Hematopoietic multipotent progenitor cell treated with erythropoietin and hydrocortisone succinate and interleukin-3 and kit ligand, for 15 days (in vitro differentiated cells): ENCODE measurements at places on chromosomes 2 and 18.

DNA sequence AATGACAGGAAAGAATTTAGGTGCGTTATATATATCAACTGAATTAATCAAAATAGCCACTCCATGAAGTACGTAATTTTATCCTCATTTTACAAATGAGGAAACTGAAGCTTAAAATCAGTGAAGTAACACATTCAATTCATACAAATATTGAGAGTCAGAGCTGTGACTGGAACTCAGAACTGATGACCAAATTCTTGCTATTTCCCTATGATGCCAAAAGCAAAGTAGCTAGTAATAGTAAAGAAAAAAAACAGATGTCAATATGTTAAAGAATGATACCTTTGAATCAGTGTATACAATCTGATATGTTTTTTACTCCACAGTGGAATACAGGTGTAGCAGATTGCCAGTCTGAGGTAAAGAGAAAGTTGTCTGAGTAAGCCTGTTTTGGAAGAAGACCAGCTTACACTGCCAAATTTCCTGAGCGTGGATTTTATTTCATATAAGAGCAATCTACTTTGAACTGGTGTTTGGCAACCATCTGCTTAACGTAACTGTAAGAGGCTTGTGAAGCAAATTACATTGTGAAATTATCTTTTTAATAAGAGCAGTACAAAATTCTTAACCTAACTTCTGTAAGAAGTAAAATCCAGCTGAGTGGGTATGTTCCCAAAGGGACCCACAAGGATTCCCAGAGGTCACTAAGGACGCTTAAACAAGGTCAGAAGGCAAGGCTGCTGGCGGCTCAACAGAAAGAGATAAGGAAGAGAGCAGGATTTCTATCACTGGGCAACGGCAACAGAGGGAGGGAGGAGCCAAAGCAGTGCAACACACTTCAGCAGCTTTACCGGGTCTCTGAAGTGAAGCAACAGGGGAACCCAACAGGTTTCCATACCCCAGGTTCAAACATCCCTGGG is 85.6 kb downstream of the IKZF2 start:
- DNase-seq = no peak

DNA sequence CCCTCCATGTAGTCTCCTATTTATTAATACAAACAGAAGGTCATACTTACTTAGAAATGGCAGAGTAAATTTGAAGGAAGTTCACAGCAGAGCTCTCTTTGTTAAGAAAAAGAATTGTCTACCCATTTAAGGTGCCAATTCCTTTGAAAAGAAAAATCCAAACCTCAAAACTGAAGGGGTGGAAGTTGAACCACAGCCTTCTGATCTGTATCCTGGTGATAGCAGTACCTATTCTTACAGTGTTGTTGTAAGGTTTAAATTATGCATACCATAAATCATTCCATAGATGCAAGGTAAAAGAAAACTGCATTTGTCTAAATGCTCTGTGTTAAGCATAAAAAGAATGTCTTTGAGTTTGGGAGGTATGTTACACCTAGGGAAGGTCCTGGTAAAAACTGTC is 47.6 kb downstream of the COBLL1 start:
- no peak for DNase-seq

GRCh38 chr2:62663920-62664795 is 41.4 kb upstream of the EHBP1 start:
- no peak for DNase-seq

DNA sequence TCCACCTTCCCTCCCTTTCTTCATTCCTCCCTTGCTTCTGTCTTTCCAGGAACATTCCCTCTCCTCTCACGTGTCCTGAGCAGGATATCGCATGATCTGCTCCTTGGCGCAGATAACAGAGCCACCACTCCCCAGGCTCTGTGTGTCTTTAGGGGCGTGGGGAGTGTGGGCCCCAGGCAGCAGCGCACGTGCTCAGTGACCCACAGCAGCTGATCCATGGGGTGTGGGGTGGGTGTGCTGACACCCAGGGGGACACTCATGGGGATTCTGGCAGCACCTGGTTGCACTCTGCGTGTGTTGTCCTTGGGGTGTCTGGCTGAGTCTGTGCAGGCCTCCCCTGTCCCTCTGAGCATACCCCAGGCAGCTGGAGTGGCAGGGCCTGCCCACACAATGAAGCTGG is 9.9 kb upstream of the FOSL2 start:
- no peak for DNase-seq

GRCh38 chr18:28494151-28494550 is 317.2 kb upstream of the CDH2 start:
- DNase-seq = no peak

GRCh38 chr2:118046634-118047210 is 32.9 kb upstream of the CCDC93 start:
- peak; percentile 15 for DNase-seq

GRCh38 chr2:194559964-194560363 is 1097.1 kb upstream of the SLC39A10 start:
- DNase-seq = no peak

GRCh38 chr2:100237163-100237562 is 85.1 kb downstream of the LONRF2 start:
- no peak for DNase-seq

GRCh38 chr2:145015561-145015960 is 495.6 kb upstream of the ZEB2 start:
- DNase-seq = no peak

- DNase-seq = no peak
Measured at GRCh38 chr2:194591192-194591591, 1065.8 kb upstream of the SLC39A10 start.

GRCh38 chr18:54423831-54424230 is 66.1 kb downstream of the C18orf54 start:
- no peak for DNase-seq

DNA sequence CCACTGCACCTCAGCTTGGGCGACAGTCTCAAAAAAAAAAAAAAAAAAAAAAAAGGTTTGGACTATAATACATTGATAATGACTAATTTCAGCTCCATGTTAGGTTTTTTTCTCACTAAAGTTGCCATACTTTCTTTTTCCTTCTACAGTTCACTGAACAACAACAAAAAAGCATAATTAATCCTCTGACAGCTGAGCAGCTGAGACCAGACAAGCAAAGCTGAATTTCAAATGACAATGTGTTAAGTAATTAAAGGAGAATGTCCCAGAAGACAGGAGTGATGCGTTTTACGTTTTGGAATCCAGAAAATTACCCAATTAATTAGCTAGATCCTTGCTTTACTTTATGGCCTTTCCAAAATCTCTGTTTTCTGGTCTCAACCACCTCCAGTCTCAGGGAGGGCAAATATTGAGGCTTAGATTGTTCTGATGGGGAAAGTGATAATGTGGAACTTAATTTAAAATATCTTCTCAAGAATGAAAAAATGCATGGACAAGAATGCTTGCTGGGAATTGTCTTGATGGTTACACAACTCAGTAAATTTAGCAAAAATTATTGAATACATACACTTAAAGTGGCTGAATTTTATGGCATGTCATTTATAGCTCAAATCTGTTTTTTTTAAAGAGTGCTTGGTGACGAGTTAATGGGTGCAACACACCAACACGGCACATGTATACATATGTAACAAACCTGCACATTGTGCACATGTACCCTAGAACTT is 17.4 kb upstream of the RMDN2 start:
- no peak for DNase-seq

GRCh38 chr2:38508311-38509039 is 94.3 kb downstream of the HNRNPLL start:
- DNase-seq = peak; percentile 84

GRCh38 chr2:158009399-158009798 is 92.3 kb upstream of the UPP2 start:
- no peak for DNase-seq

GRCh38 chr2:48534781-48535180 is 4.8 kb downstream of the STON1 start:
- DNase-seq = no peak

GRCh38 chr2:131493199-131493968 is 1.2 kb upstream of the MZT2A start:
- DNase-seq = peak; percentile 3

GRCh38 chr2:75846683-75847190 is 136.0 kb upstream of the GCFC2 start:
- no peak for DNase-seq

GRCh38 chr2:129460299-129461198 is 518.9 kb upstream of the RAB6C start:
- DNase-seq = no peak

- DNase-seq = no peak
Measured at GRCh38 chr2:149098701-149099100, 60.2 kb downstream of the LYPD6B start.

GRCh38 chr2:197296835-197297234 is 13.7 kb downstream of the ANKRD44 start:
- DNase-seq = no peak

DNA sequence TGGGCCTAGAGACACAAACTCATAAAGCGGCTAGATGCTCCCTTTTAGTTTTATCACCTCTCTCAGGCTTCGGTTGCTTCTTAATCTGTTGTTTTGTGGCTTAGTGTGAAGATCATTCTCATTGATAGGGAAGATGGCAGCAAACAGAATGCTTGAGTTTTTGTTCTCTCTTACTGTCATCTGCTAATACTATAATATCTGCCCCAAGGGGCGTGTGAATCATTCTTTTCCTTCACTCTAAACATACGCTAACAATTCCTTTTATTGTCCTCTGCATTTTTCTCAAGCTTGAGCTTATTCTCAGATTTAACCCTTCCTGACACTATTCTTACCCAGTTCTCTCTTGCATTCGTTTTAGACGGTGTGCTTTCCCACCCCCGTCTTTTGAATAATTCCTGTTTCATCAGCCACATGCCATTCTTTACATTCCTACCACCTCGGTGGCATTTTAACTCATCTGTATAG is 323.9 kb upstream of the NRP2 start:
- DNase-seq = no peak

- DNase-seq = no peak
Measured at GRCh38 chr18:46767217-46767616, 10.4 kb upstream of the ST8SIA5 start.

- DNase-seq = no peak
Measured at GRCh38 chr18:26432651-26433424, 115.5 kb downstream of the KCTD1 start.

DNA sequence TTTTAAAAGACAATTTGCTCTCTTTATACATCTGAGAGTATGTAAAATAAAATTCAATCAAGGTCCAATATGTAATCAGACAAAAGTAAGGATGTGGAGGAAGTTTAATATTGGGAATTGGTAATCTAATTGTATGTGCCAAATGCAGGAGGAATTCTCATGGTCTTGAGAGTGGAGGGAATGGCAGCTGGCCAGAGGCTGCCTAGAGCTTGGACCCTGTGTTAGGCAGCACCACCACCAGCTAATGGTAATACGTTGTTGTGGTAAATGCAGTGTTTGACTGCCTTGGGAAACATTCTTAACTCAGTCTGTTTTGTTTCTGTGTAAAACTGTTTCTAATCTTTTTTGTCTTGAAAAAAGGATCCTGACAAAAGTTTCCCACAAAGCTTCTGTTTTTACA is 30.0 kb downstream of the GALNT1 start:
- DNase-seq = no peak

DNA sequence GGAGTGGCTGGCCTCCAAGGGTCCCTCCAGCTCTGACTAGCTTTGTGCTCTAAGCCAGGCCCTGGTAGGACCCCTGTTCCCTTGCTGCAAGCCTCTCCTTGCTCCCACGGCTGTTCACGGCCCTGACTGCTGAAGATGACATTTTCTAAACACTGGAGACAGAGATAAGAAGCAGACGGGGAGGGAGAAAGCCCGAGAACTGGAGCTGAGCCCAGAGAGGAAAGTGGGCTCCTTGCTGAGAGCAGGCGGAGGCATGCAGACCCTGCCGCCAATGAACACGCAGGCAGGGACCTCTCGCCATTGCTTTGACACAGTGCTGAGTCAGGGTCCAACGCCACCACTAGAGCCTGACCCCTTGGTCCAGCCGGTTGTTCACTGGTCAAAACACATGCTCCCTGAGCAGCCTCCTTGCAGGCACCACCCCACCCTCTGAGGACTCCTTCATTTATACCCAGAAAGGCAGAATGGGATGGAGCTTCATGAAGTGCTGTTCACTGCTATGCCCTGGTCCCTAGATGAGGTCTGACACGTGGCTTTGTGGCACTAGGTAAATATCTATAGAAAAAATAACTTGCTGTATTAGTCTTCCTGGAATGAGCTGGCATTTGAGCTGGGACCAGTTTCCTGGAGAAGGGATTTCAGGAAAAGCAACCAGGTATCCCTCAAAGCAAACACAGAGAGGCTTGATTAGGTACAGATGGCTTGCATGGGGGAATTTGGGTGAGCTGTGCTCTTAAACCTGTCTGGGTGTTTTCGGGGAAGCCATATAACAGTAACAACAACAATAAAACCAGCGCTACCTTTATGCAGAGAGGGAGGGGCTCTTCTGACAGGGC is 65.7 kb downstream of the MCFD2 start:
- DNase-seq = no peak

- no peak for DNase-seq
Measured at GRCh38 chr2:32732912-32733472, 105.1 kb downstream of the TTC27 start.

GRCh38 chr2:136045835-136046570 is 60.6 kb upstream of the DARS1 start:
- DNase-seq = no peak

DNA sequence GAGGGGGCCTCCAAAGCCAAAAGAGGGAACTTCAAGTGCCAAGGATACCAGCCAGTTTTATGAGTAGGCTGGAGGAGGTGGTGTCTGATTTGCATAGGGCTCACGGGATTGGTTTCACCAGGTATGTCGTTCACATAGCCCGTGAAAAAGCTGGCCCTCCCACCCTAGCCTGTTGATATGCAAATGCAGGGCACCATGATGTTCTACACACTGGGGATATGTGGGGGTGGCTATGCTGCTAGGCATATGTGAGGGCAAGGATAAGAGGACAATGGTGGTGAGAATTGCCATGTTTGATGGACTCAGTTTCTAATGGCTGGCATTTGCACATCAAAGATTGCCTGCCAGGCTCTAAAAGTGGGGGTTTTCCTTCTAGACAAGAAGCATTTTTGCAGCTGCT is 378.6 kb downstream of the DPP10 start:
- DNase-seq = no peak

- no peak for DNase-seq
Measured at GRCh38 chr2:141554810-141555209, 576.0 kb downstream of the LRP1B start.

DNA sequence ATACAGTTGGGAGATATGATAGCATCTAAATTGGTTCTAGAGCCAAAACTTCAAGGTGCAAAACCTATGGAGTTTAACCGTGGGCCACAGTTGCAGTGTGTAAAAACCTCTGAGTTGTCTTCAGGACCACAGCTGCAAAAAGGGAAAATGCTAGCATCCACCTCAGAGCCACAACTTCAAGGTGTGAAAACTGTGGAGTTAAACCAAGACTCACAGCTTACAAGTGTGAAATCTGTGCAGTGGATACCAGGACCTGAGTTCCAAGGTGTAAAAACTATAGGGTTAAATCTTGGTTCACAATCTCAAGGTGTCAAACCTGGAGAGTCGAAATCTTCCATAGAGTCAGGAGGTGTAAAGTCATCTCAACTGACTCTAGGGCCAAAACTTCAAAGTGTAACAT is 10.4 kb upstream of the ZNF512 start:
- no peak for DNase-seq

- no peak for DNase-seq
Measured at GRCh38 chr2:176099159-176099727, 352 bp upstream of the HOXD12 start.
